Left cardiac atrium (tissue), 4 donors: ENCODE measurements at places on chromosomes 16 and 17. TPM values are rescaled to one million over a fixed set of nuclear protein-coding genes. Genes with fewer than 3 reads are reported as not detected.

HELZ gene
- total RNA-seq: 36.0 TPM

KRTAP4-9 gene
- total RNA-seq: not detected

SLC39A11 gene
- 11.3 TPM for total RNA-seq

- DNase-seq: no peak
Observed at GRCh38 chr17:68705714-68706076, 104.5 kb upstream of the FAM20A start.

DNA sequence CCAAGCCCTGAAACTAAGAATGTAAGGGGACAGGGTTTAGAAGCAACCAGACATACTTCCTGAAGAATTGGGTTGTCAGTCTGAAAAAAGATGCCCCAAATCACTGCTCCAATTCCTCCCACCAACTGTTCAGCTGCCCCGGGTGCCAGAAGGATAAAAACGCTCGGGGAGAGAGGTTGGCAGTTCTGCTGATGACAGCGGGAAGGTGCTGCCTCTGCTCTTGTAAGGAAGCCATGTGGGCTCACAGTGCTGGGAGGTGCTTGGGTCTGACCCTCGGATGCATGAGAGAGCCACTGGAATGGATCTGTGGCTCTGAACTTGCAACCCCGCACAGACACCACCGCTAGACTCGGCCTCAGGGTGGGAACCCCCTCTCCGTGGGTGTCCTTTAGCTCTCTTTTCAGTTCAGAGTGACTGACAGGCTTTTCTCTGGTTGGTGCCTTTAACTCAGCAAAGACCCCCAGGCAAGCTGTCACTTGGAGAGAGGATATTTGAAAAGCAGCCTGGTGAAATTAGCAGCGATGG is 364.8 kb upstream of the RBFOX1 start:
- no peak for DNase-seq
